ENCODE measurements at places on chromosomes 13 and 19.
A peak's percentile ranks its signal among the peaks of the same experiment; 100 is the strongest.

DNA sequence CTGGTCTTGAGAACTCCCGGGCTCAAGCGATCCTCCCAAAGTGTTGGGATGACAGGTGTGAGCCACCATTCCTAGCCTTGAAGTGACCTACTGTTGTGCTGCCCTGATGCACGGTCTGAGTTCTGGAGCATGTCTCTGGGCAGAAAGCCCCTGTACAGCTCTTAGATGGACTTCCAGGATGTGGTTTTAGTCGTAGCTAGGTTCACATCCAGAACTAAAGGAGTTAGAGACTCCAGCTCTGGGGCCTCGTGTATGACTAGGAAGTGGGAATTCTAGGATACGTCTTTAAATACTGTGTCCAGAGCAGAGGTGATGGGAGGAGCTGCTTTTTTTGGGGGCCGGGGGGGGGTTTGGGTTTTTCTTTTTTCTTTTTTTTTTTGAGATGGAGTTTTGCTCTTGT, 12.2 kb downstream of the UPF1 start:
- DNase-seq = no peak

- DNase-seq = no peak
These were observed 2.1 kb downstream of the ZNF575 start for GRCh38 chr19:43534816-43535761.

DNA sequence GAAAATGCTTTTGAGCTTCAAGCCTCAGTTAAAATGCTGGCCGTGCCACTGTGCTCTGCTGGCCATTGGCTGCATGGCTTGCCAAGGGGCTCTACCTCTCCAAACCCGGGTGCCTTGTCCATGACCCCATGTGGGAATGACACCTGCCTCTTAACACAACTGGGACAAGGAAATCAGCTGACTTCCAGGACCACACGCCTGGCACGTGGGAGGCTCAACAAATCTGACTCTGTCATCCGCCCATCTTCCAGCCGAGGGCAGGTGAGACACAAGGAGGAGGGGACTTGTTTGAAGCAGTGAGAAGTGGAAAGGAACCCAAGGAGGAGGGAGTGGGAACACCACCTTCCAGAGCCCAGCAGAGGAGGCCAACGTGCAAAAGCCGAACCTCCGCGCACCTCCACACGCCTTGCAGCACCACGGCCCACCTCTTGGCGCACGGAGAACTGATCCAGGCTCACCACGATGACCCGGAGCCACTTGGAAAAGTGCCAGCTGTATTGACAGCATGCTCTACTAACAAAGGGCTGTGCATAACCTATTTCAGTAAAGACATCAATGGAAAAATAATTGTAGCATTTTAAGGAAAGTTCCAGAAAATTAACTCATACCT, 38.3 kb downstream of the COL4A1 start:
- DNase-seq = no peak

GRCh38 chr13:34294483-34295129, 476.7 kb downstream of the RFC3 start:
- DNase-seq = no peak

DNA sequence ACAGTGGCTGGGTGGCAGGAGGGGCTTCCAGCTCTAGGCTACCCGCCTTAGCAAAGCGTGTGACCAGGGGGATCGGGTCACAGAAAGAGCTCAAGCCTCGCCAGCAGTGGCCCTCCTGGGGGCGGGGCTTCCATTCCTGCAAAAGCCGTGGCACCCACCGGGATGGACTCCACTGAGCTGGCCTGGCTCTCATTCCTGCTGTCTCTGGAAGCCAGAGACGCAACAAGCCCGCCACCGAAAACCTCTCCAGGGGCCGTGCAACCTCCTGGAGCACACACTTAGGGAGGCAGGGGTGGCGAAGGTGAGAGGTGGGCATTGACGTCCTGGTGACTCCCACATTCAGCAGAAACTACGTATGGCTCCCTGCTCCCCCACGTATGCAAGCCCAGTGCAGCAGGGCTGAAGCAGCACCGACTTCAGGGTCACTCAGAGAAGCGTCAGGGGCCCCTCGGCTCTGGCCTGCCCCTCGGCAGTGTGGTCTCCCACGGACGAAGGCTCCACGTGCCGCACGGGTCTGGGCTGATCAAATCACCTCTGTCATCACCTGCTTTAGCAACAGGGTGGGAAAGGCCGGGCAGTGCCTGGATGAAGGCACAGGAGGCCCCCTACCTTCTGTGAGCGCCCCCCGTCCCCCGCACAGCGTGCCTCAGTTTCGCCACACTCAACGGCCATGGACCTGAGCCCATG, 3.1 kb downstream of the C19orf25 start:
- no peak for DNase-seq

DNA sequence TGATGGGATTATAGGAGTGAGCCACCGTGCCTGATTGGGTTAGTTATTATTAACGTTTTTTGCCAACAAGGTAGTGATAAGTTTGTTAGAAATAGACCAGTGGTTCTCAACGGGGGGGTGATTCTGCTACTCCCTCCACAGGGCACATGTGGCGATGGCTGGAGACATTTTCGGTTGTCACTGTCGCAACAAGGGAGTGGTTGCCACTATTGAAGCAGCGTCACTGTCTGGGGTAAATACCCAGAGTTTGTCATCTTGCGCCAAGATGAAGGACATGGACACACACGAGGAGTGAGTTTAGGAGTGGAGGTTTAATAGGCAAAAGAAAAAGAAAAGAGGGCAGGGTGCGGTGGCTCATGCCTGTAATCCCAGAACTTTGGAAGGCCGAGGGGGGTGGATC, 18.9 kb downstream of the ADGRE3 start:
- DNase-seq = no peak

GRCh38 chr19:4754248-4754647, 30.6 kb upstream of the DPP9 start:
- DNase-seq = no peak

DNA sequence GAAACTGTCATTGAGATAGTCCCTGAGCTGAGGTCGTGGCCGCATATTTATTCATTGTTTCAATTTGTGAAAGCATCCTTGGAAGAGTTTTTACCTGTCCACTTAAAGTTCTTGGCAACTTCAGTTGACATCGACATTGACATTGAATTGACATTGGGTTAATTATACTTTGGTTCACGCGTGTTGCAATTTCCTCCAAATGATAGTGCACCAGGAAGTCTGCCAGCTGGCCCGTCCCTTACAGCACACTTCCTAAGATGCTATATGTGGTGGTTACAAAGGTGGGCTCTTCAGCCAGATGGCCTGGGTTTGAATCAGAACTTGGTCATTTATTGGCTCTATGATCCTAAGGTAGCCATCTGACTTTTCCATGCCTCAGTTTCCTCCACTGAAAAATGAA, 176.0 kb downstream of the FGF14 start:
- DNase-seq = no peak

- DNase-seq = no peak
These were observed 182.6 kb upstream of the IRS2 start for GRCh38 chr13:109968876-109969577.

DNA sequence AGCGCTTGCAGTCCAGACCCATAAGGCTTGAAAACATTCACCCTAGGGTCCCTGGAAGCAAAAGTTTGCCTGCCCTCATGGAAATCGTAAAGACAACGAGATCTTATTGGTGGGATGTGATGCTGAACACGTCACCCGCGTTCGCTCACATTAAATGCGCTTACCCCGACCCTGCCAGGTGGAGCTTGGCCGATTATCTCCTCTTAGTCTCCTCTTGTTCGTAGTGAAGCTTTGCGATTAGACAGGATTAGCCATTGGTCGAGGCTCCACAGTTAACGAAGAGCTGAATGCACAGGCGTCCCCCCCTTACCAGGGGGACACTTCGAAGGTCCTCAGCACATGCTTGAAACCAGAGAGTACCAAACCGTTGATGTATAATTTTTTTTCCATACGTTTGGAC, 16.0 kb upstream of the KDM4B start:
- no peak for DNase-seq

GRCh38 chr19:56085571-56086275, 35.4 kb downstream of the ZNF787 start:
- no peak for DNase-seq

DNA sequence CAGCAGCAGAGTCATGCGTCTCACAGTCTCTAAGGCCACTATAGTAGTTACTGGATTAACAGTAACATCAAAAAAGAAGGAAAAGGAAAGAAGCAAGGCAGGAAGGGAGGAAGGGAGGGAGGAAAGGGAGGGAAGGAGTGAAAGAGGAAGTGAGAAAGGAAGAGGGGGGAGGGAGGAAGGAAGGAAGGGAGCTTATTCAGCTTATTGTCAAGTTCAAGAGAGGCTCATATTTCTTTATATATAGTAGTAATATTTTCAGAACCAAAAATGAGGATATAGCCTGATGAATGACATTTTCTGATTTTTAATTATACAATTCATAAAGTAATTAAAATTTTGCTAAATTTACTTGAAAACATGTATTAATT, 17.7 kb upstream of the RUBCNL start:
- DNase-seq = no peak

DNA sequence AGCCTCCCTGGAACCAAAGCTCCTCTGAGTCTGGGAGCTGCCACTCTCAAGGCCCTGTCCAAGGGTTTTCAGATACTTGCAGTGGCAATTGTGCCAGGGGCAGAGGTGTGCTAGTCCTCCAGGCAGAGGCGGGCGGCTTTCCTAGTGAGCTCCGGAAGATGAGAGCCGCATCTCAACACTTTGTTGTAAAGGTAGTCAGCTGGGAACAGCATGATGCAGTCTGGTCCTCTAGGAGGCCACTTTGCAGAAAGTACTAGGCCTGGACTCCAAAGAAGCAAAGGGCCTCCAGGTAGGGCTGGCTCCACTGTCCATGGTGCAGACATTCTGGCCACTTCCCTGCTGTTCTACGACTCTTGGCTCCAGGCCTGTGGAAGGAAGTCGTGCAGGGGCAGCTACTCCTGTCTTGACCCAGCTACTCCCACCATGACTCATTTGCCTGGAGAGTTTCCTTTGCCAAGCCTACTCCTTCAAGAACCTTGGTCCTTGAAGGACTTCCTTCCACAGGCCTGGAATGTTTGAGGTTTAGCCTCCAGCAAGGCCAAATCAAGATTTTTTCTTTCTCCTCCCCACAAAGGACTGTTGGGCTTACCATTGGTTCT, 9.9 kb upstream of the ZNF536 start:
- no peak for DNase-seq

- DNase-seq = no peak
These were observed 14.2 kb upstream of the PGLS start for GRCh38 chr19:17497149-17497798.

- no peak for DNase-seq
These were observed 1677.7 kb downstream of the OLFM4 start for GRCh38 chr13:54706336-54706735.

GRCh38 chr19:31553846-31554215, 204.6 kb upstream of the TSHZ3 start:
- DNase-seq = no peak

- DNase-seq = peak; percentile 79
These were observed 8.1 kb downstream of the PIK3R2 start for GRCh38 chr19:18160971-18161635.

DNA sequence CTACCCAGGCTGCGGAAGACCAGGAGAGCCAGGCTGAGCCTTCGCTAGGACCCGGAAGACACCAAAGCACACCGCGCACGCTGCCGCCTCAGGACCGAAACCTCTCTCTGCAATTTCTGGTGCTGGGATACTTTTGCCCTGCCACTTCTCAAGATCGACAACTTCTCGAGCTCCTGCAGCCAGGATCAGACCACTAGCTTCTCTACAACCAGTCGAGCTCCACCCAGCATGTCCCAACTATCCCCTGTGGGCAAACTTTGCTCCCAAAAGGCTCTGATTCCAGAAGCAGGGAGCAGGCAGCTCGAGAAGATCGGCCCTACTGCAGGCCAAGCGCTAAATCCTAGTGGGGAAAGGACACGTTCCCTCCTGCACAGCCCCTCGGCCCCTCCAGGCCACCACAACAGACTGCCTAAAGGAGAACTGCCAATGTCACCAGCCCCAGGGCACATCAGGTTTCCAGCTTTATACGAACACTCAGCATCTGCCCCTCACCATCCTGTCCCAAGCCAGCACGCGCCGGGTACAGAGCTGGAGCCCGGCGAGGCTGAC, 979 bp downstream of the AKAP8 start:
- peak; percentile 31 for DNase-seq

DNA sequence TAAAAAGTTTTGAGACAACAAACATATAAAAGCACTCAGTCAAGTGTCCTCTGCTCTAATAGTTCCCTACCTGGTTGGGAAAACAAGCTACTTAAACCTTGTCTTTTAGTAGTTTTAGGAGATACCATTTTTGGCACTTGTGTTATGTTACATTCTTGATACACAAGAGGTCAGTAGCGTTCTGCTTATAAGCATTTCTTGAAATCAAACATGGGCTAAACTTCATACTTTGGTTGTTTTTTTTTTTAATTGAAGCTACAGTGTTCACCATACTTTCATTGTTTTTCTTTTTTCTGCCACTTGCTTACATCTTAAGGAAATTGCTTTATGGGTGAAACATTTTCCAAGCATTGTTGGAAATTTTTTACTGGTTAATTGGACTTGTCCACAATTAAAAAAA, 12.9 kb downstream of the NHLRC3 start:
- DNase-seq = no peak

- DNase-seq = no peak
These were observed 598.6 kb upstream of the PCDH20 start for GRCh38 chr13:62014299-62014698.

DNA sequence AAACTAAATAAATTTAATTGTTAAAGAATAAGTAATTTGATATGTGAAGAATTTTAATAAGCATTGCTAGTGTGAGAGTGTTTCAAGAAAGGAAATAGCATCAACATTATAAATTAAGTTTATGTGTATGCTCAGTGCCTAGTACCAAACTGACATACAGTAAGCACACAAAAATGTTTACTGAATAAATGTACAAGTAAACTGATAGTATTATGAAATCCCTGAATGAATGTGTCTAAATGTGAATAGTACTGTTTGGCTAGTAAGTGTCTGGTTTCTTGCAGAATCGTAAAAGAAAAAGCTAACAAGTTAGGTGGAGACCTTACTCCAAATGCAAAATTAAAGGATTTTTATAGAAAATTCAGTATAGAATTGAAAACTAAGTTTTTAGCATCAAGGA, 233.6 kb downstream of the PCDH9 start:
- no peak for DNase-seq

GRCh38 chr13:112592647-112593046, 4.7 kb upstream of the TUBGCP3 start:
- DNase-seq = no peak

GRCh38 chr19:485583-486236, 10.6 kb upstream of the MADCAM1 start:
- DNase-seq = no peak

GRCh38 chr19:10945264-10945663, 15.6 kb upstream of the SMARCA4 start:
- DNase-seq = no peak

- no peak for DNase-seq
These were observed 7.4 kb upstream of the TPP2 start for GRCh38 chr13:102589301-102589822.
